Stimulated activated CD4-positive, alpha-beta T cell treated with anti-CD3 and anti-CD28 coated beads, TNF-alpha, amount 100 ng/mL, for 24 hours (primary cell): ENCODE measurements at places on chromosomes 13 and 19.
A peak's percentile ranks its signal among the peaks of the same experiment; 100 is the strongest.

- no peak for DNase-seq
Measured at GRCh38 chr13:45594764-45595163, 20.8 kb downstream of the ERICH6B start.

DNA sequence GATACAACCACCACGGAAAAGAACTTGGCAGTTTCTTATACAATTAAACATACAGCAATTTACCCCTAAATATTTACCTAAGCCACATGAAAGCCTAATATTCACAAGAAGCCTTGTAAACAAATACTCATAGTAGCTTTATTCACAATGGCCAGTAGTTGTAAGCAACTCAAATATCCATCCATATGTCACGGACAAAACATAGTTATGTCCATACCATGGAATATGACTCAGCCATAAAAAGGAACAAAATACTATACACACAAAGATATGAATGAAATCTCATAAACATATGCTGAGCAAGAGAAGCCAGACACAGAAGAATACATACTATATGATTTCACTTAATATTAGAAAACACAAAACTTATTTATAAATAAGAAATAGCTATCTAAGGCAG lies 12.9 kb downstream of the PSPC1 start:
- no peak for DNase-seq

DNA sequence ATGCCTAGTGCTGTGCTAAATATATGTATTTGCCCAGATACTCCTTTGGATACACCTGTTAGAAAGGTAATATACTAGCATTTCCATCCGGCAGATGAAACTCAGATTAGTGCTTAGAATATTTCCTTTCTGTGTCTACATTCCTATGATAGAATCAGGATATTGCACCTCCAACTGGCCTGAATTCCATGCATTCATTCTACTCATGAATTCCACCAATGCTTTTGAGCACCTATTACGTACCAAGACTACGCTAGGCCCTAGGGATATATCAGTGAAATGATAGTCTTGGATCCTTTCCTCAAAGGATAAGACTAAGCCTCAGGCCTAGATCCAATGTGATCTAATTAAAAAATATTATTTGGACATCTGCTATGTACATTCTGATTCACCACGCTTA lies 223.8 kb upstream of the SERP2 start:
- no peak for DNase-seq

DNA sequence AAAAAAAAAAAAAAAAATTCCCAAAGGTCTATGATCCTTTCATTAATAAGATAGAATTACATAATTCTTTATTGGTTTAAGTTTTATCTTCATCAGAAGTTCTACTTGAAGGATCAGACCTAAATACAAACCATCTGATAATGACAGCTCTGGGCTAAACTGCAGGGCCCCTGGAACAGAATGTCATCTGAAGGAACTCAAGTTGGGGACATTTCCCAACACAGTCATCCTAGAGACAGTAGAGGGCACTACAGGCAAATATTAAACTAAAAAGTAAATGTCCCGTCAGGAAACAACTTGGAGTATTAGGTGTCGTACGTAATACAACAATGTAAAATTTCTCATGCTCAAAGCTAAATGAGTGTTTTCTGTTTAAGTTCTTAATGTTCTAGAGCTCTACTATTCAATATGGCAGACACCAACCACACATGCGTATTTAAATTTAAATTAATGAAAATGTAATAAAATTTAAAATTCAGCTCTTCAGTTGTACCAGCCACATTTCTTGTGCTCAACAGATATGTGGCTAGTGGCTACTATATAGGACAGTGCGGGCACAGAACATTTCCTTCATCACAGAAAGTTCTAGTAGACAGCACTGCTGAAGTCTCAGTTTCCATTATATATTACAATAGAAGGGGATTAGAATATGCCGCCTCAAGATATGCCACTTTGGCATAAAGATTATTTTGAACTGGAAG lies 21.8 kb upstream of the NAXD start:
- DNase-seq: no peak

DNA sequence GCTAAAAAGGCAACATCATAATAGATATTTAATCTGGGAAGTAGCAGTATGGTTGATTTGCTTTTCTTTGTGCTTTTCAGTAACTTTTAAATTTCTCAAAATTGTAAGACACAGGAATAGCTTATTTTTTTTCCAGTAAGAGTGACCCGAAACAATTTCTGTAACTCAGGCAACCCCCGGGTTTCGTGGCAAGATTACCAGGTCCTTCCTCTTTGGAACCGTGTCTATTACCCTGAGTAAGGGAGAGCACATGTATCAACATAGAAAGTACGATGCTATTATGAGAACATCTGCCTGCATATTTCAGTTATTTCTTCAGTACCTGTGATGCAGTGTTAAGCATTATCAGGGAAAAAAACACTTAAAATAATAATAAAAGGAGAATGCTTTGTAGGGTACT lies 64.1 kb downstream of the DOCK9 start:
- DNase-seq: no peak

DNA sequence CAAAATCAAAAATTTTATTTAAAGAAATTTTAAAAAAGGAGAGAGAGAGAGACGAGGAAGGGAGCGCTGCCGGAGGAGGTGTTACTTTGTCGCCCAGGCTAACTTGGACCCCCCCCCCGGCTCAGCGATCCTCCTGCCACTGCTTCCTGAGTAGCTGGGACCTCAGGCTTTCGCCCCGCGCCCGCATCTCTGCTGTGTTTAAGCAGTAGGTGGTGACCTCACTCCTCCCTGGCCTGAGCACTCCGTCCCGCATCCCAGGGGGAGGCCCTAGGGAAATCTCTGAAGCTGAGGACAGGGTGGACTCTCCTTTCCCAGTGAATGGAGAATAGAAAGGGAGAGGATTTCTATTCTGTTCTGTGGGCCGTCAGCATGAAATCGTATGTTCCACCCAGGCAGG lies 485 bp upstream of the ZNF845 start:
- DNase-seq: no peak

GRCh38 chr19:47661161-47661560 lies 52.1 kb upstream of the EHD2 start:
- no peak for DNase-seq

GRCh38 chr13:75151081-75151643 lies 330.8 kb downstream of the TBC1D4 start:
- no peak for DNase-seq

GRCh38 chr19:7917267-7918061 lies 2.7 kb upstream of the SNAPC2 start:
- DNase-seq: peak; percentile 59

- DNase-seq: no peak
Measured at GRCh38 chr13:23159205-23159759, 21.5 kb upstream of the SGCG start.

- peak; percentile 72 for DNase-seq
Measured at GRCh38 chr19:17234911-17235299, 8.9 kb downstream of the OCEL1 start.

DNA sequence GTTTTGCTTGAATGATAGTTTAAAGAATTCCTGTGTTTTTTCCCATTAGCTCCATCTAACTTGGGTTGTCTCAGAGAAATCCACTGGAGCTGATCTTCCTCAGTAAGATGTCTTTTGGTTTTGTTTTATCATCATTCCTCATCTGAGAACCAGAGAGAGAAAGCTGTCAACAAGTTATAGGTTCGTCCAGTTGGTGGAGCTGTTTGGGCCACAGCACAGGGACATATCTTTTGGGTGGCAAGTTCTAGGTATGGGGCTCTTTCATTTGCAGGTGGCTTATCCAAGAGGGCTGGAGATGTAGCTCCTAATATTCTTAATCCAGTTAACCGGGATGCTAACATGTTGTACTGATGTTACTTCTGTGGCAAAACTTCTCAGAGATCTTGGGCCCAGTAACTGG lies 174.2 kb downstream of the KCNRG start:
- no peak for DNase-seq

- DNase-seq: no peak
Measured at GRCh38 chr19:12995596-12996405, 526 bp downstream of the NFIX start.
